ENCODE measurements at places on chromosomes 4 and X. TPM values are rescaled to one million over a fixed set of nuclear protein-coding genes. Genes with fewer than 3 reads are reported as not detected.

DNA sequence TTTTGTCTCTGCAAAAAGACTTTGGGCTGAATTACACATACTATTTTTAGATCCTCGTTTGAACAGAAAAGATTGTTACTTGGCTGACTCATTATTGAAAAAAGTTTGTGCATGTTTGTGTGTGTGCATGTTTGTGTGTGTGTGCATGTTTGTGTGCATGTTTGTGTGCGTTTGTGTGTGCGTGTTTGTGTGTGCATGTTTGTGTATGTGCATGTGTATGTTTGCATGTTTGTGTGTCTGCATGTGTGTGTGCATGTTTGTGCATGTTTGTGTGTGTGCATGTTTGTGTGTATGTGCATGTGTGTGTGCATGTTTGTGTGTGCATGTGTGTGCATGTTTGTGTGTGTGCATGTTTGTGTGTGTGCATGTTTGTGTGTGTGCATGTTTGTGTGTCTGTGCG is 201.1 kb upstream of the FAT1 start:
- no peaks in the 10 kb centered on the region for H3K36me3 ChIP-seq
- no peak overlapping the region for H3K27ac ChIP-seq
- no peak for DNase-seq

DNA sequence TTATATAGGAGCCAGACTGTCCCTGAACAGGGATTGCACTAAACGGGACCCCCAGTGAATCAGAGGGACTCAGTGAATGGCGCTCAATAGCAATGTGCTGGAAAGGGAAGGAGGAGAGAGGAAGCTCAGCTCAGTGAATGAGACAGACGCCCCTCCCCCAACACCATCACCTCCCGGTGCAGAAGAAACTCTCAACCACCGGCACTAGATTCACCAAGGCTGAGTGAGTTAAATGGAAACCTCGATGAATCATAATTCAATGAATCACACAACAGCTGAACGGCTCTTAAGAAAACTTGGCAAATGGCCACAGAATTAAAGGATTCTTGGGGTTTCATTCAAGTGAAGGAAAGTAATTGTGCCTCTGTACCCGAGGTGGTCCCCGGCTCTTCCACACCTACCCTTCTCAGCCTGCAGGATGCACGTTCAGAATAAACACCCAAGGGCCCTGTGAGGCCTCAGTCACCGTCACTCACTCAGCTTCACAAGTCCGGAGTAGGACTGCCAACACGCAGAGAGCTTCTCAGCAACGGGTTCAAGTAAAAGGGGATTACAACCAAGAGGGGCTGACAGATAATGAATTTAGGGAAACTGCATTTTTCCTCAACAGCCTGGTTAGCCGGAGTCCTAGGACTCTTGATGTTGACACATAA is 29.3 kb downstream of the CRMP1 start:
- no peak for DNase-seq
- H3K27me3 ChIP-seq, result no peaks in the 10 kb centered on the region
- no peak overlapping the region for H3K27ac ChIP-seq
- no peaks in the 10 kb centered on the region for H3K4me1 ChIP-seq
- H3K36me3 ChIP-seq, result no peaks in the 10 kb centered on the region

DNA sequence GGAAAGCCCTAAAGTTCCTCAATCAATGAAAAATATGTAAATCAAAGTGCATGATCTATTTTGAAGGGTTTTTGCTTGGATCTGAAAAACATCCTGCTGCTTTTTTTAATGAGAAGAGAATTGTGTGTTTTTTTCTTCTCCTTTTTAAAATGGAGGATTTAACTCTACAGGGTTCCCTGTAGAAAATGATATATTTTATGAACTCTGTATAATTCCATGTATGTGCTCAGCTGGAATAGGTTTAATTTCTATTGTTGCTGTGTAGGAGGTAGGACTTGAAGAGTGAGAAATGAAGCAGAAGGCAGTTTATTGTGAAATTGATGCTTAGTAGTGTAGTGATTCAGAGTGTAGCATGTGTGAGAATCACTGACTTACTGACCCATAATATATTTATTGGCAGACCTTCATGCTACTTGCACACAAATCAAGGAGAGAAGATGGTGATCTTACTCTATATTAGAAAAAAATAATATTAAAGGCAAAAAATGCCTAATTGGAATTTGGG is 286.8 kb upstream of the FSTL5 start:
- H3K36me3 ChIP-seq, result no peaks in the 10 kb centered on the region
- no peaks in the 10 kb centered on the region for H3K4me1 ChIP-seq
- DNase-seq, result no peak

Gene TMEM150C
- 9.6 TPM for total RNA-seq
